ENCODE measurements at places on chromosomes 12 and 14.

DNA sequence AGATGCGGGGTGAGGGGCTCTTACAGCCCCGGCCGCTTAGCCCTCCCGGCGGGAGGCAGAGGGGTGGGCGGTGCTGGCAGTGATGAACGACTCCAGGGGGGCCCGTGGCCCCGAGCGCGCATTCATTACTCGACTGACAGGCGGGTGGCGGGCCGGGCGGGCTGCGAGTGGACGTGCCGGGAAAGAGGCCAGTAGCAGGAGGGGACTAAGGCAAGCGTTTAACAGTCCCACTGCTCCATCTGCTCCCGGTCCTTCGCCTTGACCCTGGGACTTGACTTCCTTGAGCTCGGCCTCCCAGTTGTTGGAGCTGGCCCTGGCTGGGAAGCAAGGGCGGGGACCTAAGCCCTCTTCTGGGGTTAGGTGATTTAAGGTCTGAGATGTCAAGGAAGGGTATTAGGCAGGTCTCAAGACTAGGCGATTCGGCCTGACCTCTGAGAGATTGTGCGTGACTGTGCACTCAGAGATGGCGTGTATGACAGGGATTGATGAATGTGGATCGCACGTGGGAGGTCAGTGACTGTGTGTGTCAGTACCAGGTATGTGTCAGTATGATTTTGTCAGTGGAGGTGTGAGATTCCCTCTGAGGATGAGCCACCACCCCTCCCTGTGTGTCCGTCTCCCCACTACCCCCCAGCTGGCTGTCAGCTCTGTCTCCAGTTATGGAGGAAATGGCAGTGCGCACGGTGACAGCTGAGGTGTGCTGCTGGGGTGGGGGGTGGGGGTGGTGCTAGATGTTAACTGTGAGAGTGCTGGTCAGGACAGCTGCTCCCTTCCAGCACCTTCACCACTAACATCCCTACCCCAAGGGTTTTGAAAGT is 3.6 kb upstream of the DNAJC22 start:
- no peak for DNase-seq

- DNase-seq = no peak
Measured at GRCh38 chr12:122935318-122935717, 30.9 kb downstream of the ABCB9 start.

- no peak for DNase-seq
Measured at GRCh38 chr12:71371122-71371521, 68.5 kb upstream of the LGR5 start.

- DNase-seq = no peak
Measured at GRCh38 chr14:22475381-22475780, 113.6 kb downstream of the DAD1 start.

DNA sequence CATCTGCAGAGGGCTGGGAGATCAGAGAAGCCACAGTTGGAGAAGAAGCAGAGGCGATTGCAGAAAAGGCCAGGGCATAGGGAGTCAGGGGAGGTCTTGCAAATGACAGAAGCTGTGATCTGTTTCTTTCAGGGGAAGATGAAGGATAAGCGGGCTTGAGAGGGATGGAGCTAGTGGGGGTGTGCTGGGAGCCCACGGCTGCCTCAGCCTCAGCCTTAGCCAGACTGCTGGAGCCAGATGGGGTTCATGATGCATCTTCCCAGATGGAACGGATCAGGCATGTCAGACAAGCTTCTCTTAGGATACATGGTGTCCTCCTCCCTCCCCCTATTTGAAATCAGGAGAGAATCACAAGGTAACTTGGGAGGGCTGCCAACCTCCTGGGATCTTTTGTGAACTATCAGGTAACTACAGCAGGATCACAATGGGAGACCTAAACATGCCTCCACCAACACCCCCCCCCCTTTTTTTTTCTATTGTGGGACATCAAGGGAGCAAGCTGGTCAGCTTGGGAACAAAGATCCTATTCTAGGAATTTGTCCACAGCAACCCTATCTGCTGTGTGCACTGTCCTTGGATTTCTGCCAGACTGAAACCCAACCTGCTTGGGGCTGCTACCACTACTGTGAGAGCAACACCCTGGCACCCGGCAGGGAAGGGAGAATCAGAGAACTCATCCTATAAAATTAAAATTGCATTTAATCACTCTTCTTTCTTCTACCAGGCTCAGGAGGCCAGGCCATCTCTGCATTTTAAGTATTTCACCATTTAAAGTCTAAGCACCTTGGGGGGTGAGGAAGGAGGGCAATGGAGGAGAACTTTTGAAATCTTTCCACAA is 10.7 kb upstream of the ATP2A2 start:
- DNase-seq = no peak

DNA sequence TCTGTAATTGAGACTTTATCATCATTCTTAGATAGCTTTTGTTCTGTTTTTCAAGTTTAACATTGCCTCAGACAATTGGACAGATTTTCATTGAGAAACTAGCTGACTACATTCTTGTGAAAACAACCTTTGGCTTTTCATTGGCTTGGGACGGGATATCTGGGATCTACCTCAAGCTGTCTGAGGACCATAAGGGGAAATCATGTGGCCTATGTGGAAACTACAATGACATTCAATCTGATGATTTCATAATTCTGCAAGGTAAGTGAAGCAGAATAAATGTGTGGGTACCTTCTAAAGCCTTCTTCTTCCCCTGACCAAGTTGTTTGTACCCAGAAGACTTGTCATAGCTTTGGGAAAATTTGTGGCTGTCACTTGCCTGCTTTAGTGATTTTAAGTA is 133.5 kb downstream of the OTOGL start:
- no peak for DNase-seq

- no peak for DNase-seq
Measured at GRCh38 chr12:80068173-80068572, 31.2 kb upstream of the OTOGL start.

DNA sequence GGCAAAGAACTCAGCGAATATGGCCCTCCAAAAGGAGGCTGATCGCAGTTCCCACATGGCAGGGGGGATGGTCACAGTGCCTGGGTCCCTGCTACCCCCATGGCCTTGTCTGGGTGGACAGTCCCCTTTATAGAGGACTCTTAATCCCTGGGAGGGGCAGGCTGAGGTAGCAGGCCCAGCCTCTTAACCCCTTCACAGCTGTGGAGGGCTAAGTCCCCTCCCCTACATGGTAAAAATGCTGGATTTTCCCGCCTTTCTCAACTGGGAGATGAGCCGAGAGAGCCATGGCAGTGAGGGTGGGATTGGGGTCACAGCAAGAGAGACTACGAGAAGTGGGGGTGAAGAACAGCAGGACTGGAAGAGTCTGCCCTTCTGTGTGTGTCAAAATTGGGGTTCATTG is at the start of gene MIP:
Gene MIP, minus strand, starts transcription at position 101 of the 400 bp plus-strand sequence. Its CDS starts 44 bp downstream, at position 57.
- DNase-seq = no peak

GRCh38 chr14:68402525-68403101 is 390.3 kb downstream of the ZFP36L1 start:
- no peak for DNase-seq

GRCh38 chr14:63438065-63438757 is 105.0 kb downstream of the PPP2R5E start:
- no peak for DNase-seq

DNA sequence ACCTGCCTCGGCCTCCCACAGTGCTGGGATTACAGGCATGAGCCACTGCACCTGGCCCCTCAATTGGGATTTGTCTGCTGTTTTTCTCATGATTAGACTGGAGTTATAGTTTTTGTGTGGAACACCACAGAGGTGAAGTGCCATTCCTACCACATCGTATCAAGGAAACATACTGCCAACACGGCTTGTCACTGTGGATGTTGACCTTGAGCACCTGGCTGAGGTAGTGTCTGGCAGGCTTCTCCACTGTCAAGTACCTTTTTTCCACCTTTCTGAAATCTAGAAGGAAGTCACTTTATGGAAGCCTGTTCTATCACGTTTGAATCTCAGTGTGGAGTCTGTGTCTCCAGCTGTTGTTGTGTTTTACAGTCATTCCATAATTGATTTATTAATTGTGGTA is 21.4 kb upstream of the SEL1L start:
- DNase-seq = no peak

Measured in C1 segment of cervical spinal cord (tissue), 14 donors.